ENCODE measurements at places on chromosomes 11 and 22.

GRCh38 chr22:17101475-17102296, 16.9 kb downstream of the IL17RA start:
- DNase-seq: no peak

DNA sequence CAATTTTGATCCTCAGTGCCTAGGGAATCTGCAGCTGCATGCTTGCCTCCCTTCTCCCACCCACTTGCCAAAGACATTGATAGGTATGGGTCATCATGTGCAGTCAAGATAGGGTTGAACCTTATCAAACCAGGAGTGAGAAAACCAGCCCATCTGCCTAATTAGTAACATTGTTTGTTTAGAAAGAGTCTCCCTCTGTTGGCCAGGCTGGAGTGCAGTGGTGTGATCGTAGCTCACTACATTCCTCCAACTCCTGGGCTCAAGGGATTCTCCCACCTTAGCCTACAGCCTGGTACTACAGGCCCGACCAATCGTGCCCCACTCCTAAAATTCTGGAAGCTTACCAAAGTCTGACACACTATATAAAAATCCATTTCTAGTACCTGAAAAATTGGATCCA, 4.6 kb downstream of the C11orf71 start:
- no peak for DNase-seq

- DNase-seq: no peak
Observed at GRCh38 chr11:113449743-113450142, 25.5 kb downstream of the DRD2 start.

GRCh38 chr22:30348404-30348803, 8.3 kb downstream of the SF3A1 start:
- DNase-seq: no peak

DNA sequence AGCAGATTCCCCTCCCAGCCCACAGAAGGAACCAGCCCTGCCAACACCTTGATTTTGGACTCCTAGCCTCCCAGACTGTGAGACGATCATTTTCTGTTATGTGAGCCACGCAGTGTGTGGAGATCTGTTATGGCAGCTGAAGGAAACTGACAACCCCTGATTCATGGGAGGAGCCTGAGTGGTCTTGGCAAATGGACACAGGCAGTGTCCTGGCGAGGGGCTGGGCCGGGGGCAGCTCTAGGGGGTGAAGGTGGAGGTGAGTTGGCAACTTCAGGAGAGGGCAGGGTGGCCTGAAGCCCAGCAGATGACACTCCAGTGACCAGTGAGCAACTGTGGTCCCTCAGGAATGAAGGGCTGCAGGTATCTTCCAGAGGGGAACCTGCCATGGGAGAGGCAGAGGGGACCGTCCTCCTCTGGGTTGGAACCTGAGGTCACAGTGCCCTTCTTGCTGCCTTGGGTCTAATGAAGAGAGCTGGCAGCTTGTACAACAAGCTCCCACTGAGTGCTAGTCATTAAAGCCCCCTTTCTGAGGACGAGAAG, 82.7 kb downstream of the CSNK2A3 start:
- no peak for DNase-seq

- DNase-seq: no peak
Observed at GRCh38 chr11:16469968-16470367, 113.6 kb upstream of the SOX6 start.

Measured in activated naive CD4-positive, alpha-beta T cell treated with anti-CD3 and anti-CD28 coated beads, Interleukin-2, amount 50 U/mL, for 16 hours (primary cell).